GM10248 (cell line): ENCODE measurements at places on chromosomes 11 and 22.
A peak's percentile ranks its signal among the peaks of the same experiment; 100 is the strongest.

- DNase-seq, result no peak
Observed at GRCh38 chr22:38864361-38865191, 7.4 kb downstream of the CBX6 start.

DNA sequence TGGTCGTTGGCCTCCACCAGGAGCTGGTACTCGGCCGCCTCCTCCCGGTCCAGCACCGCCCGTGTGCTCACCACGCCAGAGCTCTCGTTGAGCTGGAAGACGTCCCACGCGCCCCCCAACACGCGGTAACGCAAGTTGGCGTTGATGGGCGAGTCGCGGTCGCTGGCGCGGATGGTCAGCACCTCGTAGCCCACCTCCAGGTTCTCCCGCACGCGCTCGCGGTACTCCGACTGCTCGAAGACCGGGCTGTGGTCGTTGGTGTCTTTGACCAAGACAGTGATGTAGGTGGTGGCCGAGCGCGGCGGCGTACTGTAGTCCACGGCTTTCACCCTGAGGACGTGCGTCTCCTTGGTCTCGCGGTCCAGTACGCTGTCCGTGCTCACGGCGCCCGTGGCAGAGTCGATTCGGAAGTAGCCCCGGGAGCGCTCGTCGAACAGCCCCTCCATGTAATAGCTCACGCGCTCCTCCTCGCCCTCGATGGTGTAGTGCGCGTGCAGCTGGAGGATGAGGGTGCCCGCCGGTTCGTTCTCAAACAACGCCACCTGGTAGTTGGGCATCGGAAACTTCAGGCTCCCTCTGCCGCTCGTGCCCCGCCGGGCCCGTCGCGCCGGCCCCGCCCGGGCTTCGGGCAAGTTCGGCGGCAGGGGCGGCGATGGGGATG, 1.4 kb downstream of the CELSR1 start:
- DNase-seq, result no peak

DNA sequence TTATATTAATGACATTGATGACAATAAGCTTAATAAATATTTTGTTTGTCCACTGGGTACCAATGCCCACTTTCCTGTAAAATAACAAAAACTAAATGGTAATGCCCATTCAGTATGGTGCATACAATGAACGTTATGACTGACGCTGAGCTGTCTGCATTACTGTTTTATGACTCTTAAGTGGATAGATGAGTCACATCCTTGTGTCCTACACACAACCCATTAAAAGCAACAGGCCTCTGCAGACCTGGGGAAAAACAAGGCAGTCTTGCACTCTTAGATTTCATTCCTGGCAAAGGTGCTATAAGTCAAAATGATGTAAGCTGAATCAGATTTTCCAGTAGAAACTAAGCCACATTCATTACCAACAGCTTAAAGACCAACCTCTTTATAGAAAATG, 176.3 kb upstream of the TMEM45B start:
- no peak for DNase-seq

GRCh38 chr11:6405052-6405667, 13.7 kb downstream of the APBB1 start:
- no peak for DNase-seq

- no peak for DNase-seq
Observed at GRCh38 chr22:49763138-49763537, 64.5 kb downstream of the BRD1 start.

- DNase-seq, result no peak
Observed at GRCh38 chr22:50173983-50174355, 3.4 kb downstream of the PANX2 start.

- DNase-seq, result no peak
Observed at GRCh38 chr11:69381681-69382130, 87.8 kb downstream of the MYEOV start.

DNA sequence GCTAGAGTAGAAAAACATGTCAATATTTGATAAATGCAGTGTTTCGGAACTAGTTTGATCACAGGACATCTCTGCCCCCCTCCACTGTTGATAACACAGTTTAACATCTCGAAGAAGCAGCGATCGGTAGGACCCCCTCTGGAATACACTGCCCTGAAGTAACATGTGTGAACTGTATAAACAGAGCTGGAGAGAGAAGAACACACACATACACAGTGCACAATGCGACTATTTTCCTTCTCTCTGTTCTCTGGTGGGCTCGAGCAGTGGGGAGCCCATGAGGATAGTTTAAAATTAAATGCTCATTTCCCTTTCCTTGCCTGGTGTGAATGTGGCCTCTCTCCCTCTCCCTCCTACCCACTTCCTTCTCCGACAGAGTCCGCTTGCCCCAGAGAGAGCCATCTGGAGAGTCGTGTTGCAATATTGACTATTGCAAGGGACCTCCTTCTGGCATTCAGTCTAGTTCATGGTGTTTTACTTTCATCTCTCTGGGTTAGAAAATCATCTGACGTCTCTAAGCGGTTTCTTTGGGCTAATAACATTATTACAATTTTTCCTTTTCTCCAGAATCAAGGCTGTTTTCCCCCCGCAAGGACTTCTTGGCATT, 51.6 kb upstream of the BARX2 start:
- no peak for DNase-seq

DNA sequence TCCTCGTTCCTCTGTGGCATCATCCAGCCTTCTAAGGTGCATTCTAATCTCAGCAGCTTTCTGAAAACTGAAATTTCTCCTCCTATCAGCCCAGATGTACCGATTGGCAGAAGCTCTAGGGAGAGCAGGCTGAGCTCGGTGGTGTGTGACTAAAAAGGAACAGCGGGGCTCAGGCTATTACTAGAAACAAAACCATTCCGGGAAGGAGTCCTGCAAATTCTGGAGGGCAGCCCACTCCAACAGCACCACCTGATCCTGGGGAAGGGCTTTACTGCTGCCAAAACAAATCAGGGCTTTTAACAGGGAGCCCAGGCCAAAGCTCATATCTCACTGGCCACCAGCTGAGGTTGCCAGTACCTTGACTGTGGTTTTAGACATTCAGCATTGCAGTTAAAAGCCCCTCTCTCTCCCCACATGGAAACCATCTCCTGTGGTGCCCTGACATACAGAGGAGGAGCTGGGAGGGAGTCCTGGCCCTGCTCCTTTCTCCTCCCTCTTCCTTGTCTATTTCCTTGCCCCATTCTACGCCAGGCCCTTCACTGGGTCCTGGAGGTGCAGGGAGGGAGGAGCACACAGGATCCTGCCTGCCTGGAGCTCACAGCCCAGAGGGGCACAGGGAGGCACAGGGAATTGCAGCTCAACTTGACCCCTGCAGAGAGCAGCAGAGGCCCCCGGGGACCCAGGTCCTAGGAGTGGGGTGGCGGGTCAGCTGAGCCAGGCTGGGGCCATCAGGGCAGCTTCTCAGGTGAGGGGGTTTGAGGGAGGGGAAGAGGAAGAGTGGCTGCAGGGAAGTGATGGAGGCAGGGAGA, 889 bp downstream of the PLAAT4 start:
- no peak for DNase-seq

GRCh38 chr11:82229341-82229740, 504.3 kb downstream of the FAM181B start:
- DNase-seq, result peak; percentile 3

GRCh38 chr22:35479985-35480550, 60.6 kb upstream of the RASD2 start:
- DNase-seq, result no peak

DNA sequence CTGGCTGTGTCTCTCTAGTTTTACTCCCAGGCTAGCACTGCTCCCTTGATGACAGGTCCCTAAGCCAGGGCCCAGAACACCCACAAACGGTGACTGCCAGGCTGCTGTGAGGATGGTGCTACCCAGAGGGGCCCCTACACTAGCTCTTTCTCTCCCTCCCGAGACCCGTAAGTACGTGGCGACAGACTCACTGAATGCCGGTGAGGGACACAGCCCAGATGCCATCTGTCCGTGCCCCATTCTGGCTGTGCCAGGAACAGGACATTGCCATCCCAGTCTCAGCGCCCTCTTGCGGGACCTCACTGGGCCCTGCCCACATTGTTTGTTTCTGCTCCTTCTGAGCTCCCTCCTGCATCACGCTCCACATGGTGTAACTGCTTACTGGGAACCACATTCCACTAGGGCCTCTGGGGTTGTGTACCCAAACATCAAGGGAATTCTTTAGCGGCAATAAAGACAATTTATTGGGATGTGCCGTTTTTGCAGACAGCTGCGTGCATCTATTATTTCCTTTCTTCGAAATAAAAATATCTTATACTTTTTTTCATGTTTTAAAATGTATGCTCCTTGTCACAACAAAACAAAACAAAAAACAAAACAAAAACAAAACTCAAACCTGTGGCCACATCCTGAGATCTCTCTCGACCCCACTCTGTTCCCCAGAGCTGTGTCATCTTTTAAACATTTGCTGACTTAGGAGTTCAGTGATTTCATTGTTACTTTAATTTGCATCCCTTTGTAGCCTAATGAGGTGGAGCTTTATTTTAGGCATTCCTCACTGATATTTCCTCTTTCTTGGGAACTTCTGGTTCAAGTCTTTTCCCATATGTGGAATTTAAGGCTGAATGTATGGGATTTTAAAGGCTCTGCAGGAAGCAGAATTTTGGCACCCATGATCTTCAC, 4.4 kb upstream of the TPCN2 start:
- no peak for DNase-seq

DNA sequence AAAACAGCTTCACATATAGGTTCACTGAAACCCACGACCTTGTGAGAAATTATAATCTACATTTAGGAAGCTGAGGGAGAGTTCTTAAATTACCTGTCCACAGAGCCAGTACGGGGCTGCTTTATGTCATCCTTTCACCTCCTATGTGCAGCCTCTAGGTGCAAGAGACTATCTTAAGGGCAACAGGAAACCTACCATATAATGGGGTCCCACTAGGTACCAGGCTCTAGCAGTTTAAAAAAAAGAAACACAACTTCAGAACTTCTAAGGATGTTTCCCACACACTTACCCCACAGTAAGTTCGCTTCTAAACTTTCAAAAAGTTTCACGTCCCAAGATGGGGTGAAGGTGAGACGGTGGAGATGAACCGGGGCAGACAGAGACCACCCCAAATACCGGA, 573 bp downstream of the STK33 start:
- DNase-seq, result no peak

DNA sequence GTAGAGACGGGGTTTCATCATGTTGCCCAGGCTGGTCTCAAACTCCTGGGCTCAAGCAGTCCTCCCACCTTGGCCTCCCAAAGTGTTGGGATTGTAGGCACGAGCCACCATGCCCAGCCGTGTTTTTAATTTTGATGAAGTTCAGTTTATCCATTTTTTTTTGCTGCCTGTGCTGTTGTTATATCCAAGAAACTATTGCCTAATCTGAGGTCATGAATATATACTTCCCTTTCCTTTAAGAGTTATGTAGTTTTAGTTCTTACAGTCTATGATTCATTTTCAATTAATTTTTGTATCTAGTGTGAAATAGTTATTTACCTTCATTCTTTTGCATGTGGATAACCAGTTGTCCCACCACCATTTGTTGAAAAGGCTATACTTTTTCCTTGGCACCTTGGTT, 50.3 kb upstream of the SORL1-AS1 start:
- DNase-seq, result no peak
